HuH-7.5 (cell line): ENCODE measurements at places on chromosomes 2 and 18.

- peak; percentile 71 for DNase-seq
These were observed 40.5 kb upstream of the ACTR2 start for GRCh38 chr2:65186872-65187851.

DNA sequence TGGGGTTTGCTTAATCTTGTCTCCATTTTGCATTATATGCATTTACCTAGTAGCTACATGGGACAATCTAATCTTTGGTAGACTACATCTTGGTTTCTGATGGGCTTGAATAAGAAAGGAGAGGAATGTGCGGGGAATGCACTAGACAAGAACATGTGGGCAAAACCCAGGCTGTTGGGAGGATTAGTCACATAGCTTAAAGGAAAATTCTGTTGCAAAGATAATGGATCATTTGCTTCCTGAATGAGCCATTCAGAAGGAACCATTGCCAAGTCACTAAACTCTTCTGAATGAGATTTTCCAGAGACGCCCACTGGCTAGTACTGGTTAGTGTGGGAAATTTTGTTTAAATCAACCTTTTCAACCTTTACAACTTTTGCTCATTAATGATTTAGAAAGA is 84.8 kb downstream of the OSBPL6 start:
- DNase-seq, result no peak

DNA sequence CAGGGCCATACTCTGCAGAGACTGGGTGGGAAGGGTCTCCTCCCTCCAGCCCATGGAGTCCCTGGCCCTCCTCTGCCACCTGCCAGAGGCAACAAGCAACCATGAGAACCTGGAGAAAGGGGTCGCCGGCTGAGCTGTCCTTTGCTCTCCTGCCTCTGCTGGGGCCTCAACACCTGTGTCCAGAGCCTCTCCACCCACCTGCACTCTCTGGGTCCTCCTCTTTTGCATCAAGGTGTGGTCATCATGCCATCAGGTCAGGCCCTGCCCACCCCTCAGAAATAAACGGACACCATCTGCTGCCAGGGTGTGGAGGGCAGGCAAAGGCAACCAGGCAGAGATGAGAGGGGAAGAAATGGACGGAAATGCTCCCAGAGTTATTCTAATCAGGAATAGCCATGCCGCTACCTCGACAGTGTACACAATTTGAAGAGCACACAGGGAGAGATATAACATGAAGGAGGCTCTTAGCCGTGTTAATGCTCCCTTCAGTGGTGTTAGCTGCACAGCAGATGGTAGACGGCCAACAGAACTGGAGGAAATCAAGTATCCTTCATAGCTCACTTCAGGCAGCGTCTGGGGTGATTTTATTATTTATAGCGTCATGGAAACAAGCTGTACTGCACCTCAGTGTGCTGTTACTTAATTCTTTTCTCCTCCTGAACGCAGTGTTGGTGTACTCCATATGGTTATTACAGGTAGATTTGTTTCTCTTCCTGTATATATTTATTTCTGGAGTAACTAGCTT is 247.9 kb downstream of the TSN start:
- no peak for DNase-seq

DNA sequence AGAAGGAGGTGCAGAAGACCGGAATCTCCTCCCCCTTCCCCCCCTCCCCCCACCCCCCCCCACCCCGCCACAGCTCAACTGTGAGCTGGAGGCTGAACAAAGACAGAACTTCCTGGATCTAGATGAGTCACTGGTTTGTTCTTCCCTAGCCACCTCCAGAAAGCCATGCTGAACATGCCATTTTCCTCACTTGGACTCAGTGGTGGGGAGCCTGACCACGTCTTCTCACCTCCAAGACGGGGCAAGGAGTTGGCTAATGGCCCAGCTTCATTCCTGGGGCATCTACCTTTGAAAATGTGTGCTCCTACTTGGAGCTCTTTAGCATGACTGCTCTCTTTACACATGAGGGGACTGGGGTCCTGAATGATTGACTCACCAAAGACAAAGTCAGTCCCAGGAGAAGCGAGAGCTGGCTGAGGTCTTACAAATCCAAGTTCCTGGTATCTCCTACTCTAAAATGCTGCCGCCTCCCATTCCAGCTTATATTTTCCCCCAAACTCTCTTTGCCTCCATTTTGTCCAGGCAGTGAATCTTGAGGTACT is 22.6 kb upstream of the FZD5 start:
- DNase-seq, result no peak

GRCh38 chr18:22570492-22570891 is 152.8 kb upstream of the CTAGE1 start:
- no peak for DNase-seq

- DNase-seq, result no peak
These were observed 1031.8 kb upstream of the ZEB2 start for GRCh38 chr2:145551686-145552085.

- DNase-seq, result no peak
These were observed 358.9 kb downstream of the ZEB2 start for GRCh38 chr2:144161061-144161460.

GRCh38 chr2:169664978-169665930 is 29.0 kb downstream of the CFAP210 start:
- DNase-seq, result no peak

DNA sequence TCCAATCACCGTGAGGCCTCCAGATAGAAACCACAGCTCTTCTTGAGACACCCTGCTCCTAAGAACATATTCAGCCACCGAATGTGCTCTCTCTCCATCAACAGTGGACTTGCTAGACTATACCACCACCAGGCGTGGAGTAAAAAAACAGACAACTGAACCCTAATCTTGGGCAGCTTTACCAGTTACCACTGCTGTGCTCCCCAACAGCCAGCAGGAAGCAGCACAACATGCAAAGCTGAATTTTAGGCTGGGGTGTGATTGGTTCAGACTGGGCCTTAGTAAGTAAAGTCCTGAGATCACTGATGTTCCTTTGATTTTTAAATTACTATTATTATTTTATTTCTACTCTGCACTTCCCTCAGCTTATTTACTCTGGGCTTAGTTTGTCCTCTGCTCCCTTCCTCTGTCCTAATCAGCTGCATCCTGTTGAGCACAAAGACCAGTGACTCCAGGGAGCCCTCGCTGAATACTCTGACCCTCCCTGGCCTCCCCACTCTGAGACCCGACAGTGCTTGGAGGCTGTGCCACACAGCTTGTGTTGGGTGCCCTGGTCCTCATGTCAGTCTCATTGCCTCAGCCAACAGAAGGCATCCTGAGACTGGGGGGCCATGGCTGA is 21.9 kb downstream of the MRPL35 start:
- peak; percentile 51 for DNase-seq

DNA sequence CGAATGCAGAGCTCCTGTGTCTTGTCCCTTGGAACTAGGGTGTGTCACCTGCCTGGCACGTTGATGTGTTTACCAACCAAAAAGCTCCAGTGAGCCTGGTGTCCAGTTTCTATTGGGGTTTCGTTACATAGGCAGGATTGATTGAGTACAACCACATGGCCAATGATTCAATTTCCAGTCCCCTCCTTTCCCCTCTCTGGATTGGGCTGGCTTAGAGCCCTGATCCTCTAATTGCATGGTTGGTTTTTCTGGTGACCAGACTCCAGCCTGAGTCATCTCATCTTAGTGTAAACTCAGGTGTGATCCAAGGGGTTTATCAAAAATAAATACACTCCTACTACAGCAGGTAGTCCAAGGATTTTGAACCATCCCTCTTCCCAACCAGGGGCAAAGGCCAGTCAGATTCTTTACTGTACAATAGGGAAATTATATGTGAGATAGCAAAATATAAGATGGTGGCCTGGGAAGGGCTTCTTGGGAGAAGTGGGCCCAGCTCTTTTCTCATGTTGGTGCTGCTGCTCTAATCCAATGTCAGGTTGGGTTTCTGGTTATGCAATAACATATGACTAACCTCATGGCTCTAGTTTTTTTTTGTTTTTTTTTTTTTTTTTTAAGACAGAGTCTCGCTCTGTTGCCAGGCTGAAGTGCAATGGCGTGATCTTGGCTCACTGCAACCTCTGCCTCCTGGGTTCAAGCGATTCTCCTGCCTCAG is 64.7 kb upstream of the MGAT5 start:
- no peak for DNase-seq

- DNase-seq, result no peak
These were observed 86.0 kb downstream of the ZBTB7C start for GRCh38 chr18:48323151-48323550.

GRCh38 chr2:21047141-21048009 is 3.5 kb upstream of the APOB start:
- no peak for DNase-seq

DNA sequence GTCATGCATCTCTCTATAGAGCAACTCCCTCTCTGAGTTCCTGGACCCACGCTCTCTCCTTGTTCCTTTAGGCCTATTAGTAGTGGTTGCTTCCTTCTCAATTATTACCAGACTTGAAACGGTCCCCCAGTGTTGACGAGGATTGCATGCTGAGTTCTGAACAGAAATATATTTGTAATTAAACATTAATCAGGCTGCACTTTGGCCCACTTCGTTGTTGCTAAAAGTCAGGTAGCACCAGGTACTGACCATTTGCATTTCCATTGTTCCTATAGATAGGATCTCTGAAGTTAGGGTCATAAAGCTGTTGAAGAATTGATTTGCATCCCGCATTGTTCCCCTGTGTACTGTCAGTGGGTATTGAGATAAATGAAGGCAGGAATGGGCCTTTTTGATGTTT is 36.9 kb upstream of the TTR start:
- DNase-seq, result no peak

- no peak for DNase-seq
These were observed 92.6 kb upstream of the KCNE4 start for GRCh38 chr2:222959358-222959757.

- no peak for DNase-seq
These were observed 62.3 kb downstream of the FIGN start for GRCh38 chr2:163673522-163673921.

DNA sequence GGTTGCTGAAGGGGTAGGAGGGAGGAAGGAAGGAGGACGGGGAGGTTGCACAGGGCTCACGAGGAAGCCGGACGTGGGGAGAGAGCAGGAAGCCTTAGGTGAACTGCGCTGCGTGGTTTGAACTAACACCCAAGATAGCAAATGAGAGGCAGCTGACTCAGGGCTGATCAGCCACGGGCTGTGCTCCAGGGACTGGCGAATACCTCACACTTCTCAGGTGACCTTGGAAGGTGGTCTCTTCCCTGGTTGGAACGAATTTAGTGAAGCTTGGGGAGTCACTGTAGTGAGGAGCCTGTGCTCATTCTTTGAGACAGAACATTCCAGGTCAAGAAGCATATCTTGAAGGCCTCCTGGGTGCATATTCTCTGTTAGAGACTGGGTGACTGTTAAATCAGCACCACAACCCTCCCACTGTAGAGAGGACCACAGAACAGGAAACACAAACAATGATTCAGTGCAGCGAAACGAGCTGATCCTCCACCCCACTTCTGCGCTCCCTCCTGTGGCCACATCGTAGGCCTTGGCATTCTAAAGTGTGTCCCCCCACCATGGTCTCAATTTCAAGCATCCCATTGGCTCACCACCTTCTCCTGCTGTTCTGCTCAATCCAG is 33.8 kb downstream of the TOGARAM2 start:
- DNase-seq, result no peak

DNA sequence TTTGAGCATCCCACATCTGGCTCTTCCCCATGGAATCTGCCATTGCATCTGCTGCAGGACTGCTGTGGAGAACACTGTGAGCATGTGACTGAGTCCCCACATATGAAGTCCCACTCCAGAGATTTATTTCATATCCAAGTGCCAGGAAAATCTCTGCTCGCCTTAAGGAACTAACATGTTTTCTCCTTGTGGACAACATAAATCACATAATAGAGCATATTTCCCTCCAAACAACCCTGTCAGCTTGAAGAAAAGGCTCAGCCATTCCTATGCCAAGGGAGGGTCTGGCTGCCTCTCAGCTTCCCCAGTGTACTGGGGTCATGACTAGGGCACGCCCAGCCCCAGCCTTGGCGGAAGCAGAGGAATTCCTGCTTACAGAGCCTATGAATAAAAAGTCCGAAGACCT is 193.7 kb downstream of the DNER start:
- DNase-seq, result no peak

GRCh38 chr2:173716458-173717052 is 248.6 kb downstream of the SP3 start:
- DNase-seq, result no peak

DNA sequence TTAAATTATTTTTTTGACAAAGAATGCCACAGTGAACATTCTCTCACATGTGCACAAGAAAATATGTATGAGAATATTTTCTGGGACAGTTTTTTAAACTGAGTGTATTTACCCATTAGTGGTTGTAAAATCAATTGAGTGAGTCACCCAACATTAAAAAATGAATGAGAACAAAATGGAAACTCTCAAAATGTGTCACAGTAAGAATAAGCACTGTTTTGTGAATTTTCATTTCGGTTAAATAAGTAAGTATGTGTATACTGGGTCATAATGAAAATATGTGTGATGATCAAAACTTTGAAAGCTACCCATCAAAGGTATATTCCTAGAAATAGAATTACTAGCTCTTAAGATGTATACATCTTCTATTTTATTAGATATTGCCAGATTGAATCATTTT is 11.6 kb downstream of the BABAM2 start:
- DNase-seq, result no peak

GRCh38 chr2:119753041-119753929 is 6.4 kb upstream of the PTPN4 start:
- peak; percentile 31 for DNase-seq

DNA sequence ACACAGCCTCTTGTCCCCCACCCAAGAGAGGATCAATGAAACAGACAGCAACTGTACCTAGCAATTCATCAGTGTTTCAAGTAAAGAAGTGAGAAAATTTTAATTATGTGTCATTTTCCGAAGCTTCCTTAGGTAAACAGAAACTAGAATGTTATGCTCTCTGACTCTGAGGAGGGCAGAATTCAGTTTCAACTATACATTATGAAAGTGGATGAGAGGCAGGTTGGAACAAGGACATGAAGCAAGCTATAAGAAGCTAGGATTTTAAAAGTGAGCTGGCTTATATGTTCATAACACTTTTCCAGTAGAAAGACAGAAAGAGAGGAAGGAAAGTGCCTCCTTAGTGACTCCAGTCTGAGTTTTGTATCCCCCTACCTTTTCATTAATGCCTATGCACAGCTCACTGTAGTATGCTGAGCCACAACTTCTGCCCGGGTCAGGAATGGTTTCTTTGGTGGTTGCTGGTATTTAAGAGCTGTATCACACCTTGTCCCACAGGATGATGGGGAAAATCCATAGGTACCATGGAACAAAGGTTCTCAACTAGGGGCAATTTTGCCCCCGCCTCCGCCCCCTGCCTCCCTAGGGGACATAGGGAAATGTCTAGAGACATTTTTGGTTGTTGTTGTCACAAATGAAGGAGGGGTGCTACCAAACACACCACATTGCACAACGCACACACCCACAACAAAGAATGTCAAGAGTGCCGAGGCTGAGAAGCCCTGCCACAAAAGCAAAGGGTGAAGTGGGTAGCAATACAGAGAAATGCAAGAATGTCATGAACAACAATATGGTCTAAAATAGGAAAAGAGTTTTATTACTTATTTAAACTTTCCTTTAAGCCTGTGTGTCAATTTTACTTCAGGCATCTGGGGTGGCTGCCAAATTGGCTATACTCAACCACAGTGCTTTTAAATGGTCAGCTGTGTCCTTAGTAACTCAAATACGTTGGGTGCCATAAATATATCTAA is 161.0 kb upstream of the ZFP36L2 start:
- no peak for DNase-seq

- DNase-seq, result no peak
These were observed 79.7 kb downstream of the MRPS9 start for GRCh38 chr2:105117565-105117964.

GRCh38 chr2:168649562-168649961 is 152.9 kb upstream of the NOSTRIN start:
- no peak for DNase-seq
